ENCODE measurements at places on chromosomes 5 and 9.

- peak; percentile 67 for DNase-seq
Measured at GRCh38 chr5:177362610-177363507, 5.1 kb downstream of the RGS14 start.

DNA sequence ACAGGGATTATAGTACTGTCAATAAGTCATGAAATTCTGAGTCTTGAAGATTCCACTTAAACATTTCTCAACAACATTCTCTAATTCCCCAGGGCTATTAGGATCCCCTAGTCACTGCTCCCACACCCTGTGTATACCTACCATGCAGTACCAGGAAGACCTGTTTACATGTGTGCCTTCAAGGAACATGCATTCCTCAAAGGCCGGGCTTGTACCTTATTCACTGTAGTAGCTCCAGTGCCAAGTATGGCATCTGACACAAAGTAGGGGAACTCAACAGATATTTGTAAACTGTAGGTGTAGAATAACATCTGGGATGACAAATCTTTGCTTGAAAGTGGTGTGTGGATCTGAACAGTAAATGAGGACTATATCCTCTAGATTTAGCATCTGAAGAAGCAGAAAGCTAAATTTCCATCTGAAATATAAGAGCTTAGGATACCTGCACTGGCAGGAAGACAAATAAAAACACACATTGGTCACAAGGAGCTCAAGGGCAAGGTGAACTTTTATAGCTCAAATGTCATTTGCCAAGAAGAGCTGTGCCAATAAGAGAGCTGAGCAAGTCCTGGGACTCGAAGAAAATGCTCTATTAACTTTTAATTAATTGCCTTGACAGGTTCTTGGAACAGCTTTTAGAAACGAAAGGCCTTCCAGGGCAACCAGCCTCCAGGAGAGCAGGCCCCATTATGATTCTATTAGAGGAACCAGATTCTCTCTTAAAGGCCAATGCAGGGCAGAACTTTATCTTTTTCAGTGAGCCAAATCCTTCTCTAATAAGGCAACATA, 52.3 kb upstream of the MYOT start:
- DNase-seq, result no peak

DNA sequence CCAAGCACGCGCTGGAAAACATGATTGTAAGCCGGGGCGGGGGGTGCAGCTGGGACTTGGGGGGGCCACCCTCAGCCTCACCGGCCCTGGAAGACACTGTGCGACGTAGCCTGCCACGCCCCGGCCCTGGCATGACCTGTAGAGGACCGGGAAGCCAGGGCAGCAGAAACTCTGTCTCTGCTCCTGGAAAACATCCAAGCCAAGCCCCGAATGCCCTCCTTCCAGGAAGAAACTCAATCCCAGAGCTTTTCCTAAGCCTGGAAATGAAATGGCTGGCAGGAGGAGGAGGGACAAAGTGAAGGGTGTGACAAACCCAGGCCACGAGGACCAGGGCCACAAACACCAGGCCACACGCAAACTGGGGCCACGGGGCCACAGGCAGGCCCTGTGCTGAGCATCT, 55.4 kb downstream of the KCNT1 start:
- DNase-seq, result no peak

- DNase-seq, result no peak
Measured at GRCh38 chr5:124377386-124377785, 369.1 kb downstream of the ZNF608 start.

DNA sequence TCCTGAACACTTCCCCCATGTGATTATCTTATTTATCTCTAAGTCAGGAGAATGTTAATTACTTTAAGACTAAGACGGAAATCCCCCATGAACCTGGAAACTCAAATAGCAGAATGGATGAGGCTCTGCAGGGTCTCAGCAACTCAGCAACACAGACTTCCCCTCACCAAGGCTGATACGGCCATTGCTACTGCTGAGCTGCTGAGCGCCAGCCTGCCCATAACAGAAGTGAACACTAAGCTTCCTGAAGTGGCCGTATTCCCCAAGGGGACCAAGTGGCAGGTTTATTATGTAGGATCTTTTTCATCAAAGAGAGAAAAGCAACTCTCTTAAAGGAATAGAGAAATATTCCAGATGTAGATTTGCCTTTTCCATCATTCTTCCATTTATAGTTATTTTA, 311.1 kb downstream of the RFX3 start:
- no peak for DNase-seq

DNA sequence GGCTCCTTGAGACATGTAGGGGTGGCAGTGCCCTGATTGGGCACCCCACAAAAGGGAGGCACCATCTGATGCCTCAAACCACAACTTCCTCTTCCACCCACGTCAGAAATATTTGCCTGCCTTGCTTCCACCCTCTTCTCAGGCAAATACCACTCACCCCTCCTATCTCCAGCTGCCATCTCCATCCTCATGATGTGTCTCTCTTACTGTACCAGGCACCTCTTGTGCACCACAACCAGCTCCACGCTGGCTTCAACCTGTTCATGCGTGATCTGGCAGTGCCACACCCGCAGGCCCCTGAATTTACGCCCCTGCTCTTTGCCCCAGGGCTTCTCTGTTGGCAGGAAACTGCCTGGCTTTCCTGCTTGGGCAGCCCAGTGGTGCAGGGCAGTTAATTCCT, 87.8 kb upstream of the HSPA9 start:
- DNase-seq, result peak; percentile 31

GRCh38 chr5:57488215-57488955, 5.8 kb upstream of the ACTBL2 start:
- no peak for DNase-seq

- DNase-seq, result no peak
Measured at GRCh38 chr5:132322266-132322665, 28.1 kb downstream of the SLC22A4 start.

GRCh38 chr5:67699560-67699959, 503.0 kb upstream of the CD180 start:
- no peak for DNase-seq

DNA sequence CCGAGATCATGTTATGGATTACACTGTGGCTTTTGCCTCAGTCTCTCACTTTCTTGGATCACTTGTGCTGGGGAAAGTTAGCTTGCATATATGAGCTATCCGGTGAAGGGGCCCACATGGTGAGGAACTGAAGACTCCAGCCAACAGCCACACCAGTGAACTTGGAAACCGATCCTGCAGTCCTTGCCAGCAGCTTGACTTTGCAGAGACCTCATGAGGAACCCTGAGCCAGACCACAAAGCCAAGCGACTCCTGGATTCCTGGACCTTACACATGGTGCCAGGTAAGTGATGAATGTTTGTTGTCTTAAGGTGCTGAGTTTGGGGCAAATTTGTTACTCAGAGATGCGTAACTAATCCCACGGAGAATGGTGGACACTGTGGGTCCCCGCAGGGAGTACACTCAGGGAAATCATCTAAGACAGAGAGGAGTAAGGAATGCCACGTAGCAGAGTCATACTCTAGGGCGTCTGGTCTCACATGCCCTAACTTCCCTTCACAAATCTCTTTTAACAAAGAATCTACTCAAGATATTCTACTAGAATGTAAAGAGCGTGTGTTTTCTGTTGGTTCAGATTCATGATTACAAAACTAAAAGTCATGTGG, 76.5 kb upstream of the PJA2 start:
- DNase-seq, result no peak

GRCh38 chr5:179827680-179828079, 7.0 kb downstream of the SQSTM1 start:
- no peak for DNase-seq

DNA sequence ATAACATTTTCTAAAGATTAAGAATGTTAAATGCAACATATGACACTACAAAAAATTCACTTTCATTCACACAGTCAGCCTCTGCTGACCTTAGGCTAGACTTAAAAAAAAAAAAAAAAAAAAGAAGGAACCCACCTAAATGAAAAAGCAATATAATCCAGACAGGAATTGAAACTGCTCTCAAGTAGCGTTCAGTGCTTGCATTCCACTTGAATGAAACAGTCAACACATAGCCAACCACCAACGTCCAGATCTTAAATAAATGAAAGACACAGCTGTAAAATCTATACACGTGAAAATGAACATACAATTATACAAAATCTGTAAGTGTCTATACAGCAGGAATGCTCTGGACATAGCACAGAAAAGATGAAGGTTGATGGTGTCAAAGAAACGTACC, 11.4 kb downstream of the TMEM245 start:
- no peak for DNase-seq

DNA sequence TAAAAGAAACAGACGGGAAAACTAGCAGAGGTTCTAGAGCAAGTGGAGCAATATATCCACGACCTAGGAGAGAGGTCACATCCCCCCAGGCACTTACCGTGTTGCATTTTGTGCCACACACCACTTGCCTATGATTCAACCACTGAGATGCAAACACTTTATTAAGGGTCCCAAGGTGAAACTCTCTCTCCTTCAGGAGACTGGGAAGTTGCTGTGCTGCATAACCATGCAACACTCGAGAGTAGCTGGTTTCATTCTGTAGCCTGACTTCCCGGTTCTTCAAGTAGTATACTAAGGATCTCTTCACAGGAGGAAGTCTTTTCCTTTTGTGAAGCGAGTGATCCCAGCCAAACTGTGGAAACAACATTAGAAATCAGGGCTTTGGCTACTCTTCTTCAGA, 1.6 kb downstream of the DCAF12 start:
- DNase-seq, result no peak

- no peak for DNase-seq
Measured at GRCh38 chr5:126516852-126517251, 78.2 kb downstream of the ALDH7A1 start.

- no peak for DNase-seq
Measured at GRCh38 chr5:115796656-115797055, 19.8 kb downstream of the CDO1 start.

DNA sequence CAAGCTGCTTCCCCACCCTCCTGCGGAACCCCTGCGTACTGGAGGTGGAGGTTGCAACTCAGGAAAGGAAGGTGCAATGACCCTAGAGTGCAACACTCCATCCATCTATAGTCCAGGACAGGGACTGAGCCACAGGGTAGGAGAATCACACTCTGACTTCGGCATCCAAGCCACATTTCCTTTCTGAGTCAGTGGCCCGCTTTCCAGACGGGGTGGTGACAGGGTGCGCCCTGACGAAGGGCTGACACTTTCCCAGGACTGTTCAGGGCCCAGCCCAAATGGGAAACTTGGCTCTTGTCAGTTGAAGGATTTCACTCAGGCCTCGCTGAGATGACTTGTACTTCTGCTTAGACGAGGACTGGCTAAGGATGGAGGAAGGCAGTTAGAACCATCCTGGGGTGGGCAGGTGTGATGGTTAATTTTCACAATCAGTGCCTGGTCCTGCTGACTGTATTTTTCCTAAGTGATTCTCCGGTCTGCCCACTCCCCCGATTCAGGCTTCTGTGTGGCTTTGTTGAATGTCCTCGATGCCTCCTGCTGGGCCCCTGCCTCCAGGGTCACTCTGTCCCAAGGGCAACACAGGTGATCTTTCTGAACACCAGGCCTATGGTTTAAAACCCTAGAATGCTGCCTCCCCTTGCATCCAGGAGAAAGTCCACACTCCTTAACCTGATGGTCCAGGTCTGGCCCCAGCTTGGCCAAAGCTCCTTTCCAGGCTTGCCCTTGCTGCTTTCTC, 228.1 kb downstream of the FSTL4 start:
- DNase-seq, result no peak

DNA sequence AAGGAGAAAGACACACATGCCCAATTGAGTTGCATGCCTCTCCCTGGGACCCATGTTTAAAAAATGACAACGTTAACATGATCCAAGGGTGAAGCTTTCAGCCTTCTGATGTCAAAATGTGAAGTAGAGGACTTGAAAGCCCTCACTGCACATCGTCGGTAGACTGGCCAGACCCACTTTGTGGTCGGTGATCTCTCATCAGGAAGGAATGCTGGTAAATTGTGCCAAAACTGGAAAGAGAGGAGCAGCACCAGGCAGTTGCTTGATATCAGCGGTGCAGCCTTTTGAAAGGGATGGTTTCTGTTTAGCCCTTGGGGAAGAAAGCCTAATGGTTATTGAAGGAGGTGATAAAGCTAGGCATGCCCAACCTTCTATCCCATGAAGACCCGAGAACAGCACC, 125.3 kb upstream of the MARCHF11 start:
- DNase-seq, result no peak

DNA sequence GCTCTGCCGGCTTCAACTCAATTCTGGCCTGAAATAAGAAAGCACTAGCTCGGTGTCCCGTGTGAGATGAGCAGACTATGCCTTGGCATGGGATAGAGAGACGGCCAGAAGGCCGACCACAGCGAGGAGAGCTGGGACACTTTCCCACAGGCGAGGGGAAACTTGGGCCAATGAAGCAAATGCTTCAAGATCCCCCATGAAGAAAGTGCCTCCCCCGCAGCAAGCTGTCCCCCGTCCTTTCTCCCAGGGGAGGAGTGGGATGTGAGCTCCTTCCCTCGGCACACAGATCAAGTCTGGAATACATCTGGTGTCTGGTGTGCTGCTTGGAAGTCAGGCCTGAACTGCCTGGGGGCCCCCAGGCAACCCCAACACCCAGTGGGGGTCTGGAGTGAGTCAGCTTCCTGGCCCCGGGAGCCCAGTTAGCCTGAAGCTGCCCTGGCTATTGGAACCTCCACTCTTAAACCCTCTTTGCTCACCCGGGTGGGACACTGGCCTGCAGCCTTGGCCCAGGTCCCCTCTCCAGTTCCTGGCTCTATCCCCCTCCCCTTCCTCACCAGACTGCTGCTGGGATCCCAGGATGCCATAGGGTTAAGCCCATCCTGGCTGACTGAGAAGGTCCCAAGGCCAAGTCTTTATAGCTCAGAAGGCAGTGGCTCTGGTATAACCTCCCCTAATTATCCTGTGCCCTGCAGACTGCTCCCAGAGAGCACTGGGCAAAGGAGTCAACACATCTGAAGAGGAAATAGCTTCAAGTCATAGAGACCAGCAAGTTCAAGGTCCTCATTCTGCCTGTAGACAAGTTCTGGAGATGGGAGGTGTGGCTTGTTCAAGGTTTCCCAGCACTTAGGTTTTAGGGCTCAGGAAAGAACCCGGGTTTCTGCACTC, 205.3 kb downstream of the TTLL11 start:
- DNase-seq, result peak; percentile 27

DNA sequence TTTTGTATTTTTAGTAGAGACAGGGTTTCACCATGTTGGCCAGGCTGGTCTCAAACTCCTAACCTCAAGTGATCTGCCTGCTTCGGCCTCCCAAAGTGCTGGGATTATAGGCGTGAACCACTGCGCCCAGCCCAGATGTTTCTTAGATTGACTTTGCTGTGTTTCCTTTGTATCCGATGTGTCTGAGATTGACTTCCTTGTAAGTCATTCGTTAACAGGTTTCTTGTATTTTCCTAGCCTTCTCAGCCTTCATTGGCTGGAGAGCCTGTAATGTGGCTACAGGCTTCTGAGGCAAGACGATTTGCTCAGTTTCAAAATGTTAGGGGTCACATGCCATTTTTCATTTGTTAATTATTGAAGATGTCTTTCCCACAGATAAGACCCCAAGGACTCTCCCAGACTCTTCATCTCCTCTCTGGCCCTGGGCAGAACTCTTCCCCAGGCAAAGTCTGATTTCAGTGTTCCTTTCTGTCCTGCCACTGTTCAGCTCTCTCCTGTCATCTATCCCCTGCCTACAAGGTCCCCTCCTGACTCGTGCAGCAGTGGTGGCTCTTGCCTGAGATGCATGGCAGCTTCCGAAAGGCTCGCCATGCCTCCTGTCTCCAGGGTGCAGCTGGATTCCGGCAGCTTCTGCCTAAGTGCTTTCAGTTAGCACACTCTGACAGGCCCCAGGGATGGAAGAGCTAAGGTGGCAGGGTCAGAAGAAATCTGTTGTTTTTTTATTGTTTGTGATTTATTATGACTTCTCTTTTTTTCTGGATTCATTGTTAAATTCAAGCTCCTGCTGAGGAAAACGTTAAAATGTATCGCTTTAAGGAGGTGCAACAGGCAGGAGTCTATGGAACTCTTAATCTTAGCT, 206.4 kb downstream of the AOPEP start:
- no peak for DNase-seq

- DNase-seq, result no peak
Measured at GRCh38 chr5:36624277-36624676, 17.9 kb downstream of the SLC1A3 start.

- DNase-seq, result no peak
Measured at GRCh38 chr9:34218446-34218845, 39.6 kb downstream of the UBAP1 start.
